Stimulated activated CD4-positive, alpha-beta T cell treated with anti-CD3 and anti-CD28 coated beads, Interleukin-4, amount 100 ng/mL, for 4 hours (primary cell): ENCODE measurements at places on chromosomes 2 and 18.
A peak's percentile ranks its signal among the peaks of the same experiment; 100 is the strongest.

DNA sequence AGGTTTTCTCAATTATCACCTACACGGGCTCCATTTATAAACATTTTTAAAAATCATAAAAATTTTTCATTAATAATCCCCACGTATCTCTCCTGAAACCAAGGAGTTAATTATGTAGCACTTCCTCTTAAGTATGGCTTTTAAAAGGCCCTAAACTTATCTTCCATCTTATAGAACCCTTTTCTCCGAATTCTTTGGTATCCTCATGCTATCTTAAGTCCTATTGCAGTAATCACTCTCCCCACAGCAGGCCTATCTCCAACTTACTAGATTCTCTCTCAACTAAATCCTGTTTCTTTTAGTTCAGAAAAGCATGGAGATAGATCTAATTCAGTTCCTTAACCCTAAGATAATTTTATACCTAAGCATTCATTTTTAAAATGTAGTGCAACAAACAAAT, 26.2 kb downstream of the RPRD1A start:
- DNase-seq = no peak

- no peak for DNase-seq
Observed at GRCh38 chr2:19228715-19229114, 129.7 kb downstream of the OSR1 start.

- DNase-seq = no peak
Observed at GRCh38 chr18:47990981-47991380, 60.5 kb upstream of the SMAD2 start.

DNA sequence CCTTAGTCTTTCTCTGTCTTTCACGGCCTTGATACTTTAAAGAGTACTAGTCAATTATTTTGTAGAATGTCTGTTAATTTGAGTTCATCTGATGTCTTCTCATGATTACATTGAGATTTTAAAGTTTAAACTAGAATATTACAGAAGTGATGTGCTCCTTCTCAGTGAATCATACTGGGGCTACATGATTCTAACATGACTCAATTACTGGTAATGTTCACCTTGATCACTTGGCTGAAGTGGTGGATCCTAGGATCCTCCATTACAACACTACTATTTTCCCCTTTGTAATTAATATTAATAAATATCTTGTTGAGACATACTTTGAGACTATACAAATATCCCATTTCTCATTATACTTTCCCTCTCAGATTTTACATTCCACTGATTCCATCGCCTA, 148.5 kb downstream of the CAMKMT start:
- no peak for DNase-seq

DNA sequence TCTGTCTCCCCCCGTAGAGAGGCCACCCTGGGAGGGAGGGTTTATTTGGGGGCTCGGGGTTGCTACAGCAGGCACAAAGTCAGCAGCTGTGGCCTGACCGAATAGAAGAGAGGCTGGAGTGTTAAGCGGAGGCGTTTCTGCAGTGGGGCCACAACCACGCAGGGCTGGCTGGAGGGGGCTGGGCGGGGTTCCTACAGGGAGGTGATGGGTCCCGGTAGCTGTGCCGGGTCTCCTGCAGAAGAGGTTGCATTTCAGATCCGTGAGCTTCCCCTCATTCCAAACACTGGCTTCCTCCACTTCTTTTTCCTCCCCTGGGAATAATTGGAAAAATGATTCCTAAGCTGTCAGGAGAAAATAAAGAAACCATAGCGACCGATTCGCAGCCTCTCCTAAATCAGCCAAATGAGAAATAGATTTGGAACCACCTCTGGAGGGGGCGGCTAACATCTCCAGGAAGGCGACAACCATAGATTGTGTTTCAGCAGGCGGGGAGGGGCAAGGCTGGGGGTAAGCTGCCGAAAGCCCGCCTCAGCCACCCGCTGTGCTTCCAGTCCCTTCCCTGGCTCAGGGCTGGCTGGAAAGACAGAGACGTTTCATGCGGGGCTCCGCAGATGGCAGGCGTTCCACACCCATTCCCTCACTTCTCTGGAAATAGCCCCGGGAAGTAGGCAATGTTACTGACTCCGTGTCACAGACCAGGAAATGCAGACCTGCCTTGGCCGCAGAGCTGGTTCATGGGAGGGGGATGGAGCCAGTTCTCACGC, 85.6 kb upstream of the TAF1B start:
- DNase-seq = no peak

- DNase-seq = no peak
Observed at GRCh38 chr2:205850132-205850531, 167.8 kb downstream of the NRP2 start.

DNA sequence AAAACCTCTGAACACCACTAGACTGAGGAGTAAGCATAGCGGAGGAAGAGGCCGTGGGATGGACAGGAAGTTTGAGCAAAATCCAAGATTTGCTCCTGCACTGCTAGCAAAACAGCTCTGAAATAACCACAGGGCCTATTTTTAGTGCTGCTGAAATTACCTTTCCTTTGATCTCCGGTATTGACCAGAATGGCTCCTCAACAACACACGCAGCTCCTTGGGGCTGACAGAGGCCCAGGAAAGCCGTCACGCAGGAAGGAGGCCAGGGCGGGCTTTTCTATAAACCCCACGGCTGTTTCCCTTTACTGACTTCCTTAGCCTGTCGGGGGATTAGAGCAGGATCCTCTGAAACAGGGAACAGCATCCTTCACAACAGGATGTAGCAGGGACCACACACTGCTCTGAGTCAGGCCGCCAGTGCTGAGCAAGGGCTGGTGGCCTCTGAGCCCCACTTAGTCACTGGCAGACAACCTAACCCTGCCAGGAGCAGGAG, 80.8 kb upstream of the LCLAT1 start:
- DNase-seq = peak; percentile 45

- no peak for DNase-seq
Observed at GRCh38 chr2:23660237-23660636, 266.7 kb downstream of the ATAD2B start.

GRCh38 chr2:218962859-218963492, 3.5 kb downstream of the CDK5R2 start:
- peak; percentile 15 for DNase-seq

- peak; percentile 39 for DNase-seq
Observed at GRCh38 chr2:190343536-190344275, at the start of gene INPP1. INPP1 (plus strand) TSS chr2:190343589; CDS start chr2:190360103, 16,514 bp downstream.

DNA sequence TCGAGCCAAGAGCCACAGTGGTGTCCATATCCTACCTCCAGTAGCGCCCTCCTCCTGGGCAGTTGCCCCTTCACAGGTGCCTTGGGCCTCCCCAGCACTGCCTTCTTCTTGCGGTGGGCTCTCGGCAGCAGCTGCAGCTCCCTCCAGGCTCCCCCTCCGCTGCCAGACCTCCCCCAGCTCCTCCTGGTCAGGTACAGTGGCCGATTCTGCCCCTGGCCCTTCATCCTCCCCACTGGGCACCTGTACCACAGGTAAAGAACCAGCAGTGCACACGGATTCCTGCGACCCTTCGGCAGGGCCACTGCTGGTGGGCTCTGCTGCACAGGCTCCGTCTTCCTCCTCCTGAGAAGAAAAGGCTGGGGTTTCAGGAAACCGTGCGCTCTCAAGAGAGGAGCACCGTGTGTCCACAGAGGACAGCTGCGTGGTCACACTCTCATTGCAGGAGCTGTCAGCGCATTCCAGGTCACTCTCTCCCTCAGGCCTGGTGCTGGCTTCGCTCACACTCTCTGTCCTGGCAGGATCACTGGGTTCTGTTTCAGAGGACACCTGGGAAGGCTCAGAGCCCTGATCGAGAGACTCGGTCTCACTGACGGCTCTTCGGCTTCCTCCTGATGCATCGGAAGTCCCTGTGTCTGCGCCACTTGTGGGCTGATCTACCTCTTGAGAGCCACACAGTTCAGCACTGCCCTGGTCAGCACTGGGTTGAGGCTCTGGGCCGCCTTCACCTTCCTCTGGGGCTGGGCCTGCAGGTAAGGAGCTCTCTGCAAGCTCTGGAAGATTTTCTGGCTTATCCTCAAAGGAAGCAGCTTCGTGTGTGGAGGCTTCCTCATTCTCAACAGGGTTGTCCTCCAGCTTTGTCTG, 147.4 kb upstream of the STK17B start:
- DNase-seq = no peak

- DNase-seq = no peak
Observed at GRCh38 chr2:195543063-195543462, 114.0 kb upstream of the SLC39A10 start.

DNA sequence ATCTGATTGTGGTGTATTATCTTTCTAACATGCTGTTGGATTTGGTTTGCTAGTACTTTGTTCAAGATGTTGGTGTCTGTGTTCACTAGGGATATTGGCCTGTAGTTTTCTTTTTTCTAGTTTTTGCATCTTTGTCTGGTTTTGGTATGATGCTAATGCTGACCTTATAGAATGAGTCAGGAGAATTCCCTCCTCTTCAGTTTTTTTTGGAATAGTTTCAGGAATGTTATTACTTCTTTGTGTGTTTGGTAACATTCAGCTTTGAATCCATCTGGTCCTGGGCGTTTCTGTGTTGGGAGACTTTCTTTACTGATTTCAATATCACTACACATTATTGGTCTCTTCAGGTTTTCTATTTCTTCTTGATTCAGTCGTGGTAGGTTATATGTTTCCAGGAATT, 124.2 kb upstream of the EPB41L5 start:
- no peak for DNase-seq

- no peak for DNase-seq
Observed at GRCh38 chr18:10894501-10894900, 254.9 kb downstream of the PIEZO2 start.

DNA sequence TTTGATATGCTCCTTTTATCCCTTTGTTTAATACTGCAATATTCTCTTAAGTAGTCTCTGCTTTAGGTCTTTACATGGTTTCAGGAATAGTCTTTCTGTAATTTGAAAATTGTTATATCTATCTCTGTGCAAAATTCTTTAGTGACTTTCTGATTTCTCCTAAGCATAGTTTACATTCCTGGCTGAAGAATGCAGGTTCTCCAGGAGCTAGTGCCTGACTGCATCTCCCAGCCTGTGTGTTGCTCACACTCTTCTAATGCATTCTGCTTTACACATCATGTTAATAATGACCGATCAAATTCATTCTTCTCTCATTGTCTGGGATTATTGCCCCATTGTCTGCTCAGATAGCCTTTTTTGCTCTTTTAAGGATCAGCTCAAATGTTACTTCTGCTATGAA, 1349.2 kb downstream of the DSC3 start:
- DNase-seq = no peak

DNA sequence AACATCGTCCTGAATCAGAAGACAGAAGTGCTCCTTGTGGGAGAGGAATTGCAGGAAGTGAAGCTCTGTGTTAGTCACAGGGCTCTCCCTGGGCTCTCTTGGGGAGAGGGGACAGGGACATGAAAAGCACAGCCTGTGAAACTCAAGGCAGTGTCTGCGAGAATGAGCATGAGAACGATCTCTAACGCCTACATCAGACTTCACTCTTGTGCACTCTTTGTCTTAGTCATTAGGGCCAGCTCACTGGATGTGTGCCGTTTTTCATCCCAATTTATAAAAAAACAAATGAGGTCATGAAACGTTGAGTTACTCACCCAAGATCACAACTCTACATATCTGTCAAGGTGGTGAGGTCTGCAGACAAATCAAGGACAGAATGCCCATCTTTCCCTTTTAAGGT, 27.0 kb upstream of the TWIST2 start:
- DNase-seq = no peak

GRCh38 chr18:8091035-8091434, 518.2 kb upstream of the RAB12 start:
- DNase-seq = no peak

DNA sequence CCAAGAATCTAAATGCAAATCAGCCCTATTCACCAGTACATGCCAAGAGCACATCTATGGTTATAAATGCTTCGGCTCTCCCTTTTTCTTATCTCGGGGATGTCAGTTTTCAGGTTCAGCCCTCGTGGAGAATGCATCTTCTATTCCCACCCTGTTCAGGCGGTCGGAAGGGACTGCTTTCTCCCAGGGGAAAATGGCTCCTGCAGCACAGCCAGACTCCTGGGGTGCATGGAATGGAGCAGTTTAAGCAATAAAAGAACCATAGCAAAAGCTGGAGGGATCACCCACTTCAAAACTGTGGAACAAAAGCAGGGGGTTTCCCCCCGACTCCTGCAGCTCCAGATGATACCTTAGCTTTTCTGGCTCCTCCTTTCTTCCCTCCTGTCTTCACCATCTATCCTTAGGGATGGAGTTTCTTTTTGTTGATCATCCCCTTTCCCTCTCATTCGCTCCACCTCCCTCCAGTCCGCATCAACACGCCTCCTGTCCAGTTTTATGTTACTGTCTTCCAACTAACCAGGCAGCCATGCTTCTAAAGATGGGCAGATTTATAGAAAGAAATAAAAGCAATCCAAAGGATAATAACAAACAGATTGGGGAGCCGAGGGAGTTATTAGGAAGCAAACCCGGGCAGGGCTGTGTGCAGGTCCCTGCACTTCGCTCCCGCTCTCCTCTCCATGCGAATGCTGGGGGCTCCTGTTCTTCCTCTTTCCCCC, 356.2 kb upstream of the SMIM21 start:
- no peak for DNase-seq

GRCh38 chr2:72442270-72442669, 294.6 kb upstream of the CYP26B1 start:
- DNase-seq = no peak

DNA sequence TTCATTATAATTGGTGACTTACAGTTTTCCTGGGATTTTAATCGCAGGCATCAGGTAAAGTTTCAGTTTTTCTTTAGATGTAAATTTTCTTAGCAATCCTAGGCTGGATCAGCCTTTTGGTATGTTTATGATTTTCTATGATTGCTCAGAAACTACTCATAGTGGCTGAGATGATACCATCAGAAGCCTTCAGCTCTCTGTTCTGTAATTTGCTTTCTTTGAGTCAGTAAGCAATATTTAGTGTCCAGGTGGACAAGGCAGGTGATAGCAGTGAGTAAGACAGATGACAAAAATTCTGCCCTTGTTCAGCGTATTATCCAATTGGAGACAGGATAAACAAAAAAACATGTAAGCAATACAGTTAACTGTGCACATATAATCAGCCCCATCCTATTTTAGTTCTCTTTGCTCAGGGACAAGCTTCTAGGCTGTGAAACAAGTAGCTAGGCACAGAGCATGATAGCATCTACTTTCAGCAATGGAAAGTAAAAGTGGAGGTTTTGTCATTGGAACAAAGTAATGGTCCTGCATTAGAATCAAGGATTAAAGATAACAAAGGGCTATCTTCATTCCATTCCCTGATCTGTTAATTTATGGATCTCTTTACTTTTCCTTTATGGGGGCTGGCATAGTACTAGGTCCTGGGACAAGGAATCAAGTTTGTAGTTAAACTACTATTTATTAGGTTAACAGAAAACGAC, 100.8 kb downstream of the EPC2 start:
- DNase-seq = no peak

- no peak for DNase-seq
Observed at GRCh38 chr2:152718909-152719645, 657 bp downstream of the ARL6IP6 start.

DNA sequence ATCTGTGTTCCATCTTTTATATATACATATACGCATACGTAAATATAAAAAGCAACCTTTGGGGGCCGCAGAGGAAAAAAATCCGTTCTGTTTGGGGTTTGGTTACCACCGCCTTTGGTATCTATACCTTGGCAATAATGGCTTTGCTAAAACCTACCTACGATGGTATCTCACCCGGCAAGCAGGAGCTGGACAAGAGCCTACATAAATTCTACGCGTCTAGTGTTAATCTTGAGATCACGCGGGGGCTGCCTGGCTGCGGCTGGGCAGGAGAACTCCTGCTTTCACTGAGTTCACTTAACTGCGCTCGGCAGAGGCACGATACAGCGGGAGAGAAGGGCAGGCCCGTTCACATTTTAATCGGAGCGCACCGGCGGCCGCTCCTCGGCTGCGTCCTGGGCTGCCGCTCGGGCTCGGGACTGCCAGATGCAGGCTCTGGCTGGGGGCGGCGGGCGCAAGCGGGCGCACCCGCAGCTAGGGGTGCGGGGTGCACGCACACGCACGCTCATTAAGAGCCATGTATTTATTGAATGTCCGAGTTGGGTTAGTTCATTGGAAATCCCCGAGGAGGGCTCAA, 1.7 kb upstream of the POU3F3 start:
- DNase-seq = no peak
